PC-3 (cell line): ENCODE measurements at places on chromosomes 1 and 21. TPM values are rescaled to one million over a fixed set of nuclear protein-coding genes. Genes with fewer than 3 reads are reported as not detected.

GRCh38 chr1:239511875-239512274, 125.5 kb downstream of the CHRM3 start:
- no peaks in the 10 kb centered on the region for H3K27me3 ChIP-seq
- H3K36me3 ChIP-seq: no peaks in the 10 kb centered on the region
- no peak overlapping the region for H3K4me3 ChIP-seq
- no peak for DNase-seq
- no peaks in the 10 kb centered on the region for H3K4me1 ChIP-seq

DNA sequence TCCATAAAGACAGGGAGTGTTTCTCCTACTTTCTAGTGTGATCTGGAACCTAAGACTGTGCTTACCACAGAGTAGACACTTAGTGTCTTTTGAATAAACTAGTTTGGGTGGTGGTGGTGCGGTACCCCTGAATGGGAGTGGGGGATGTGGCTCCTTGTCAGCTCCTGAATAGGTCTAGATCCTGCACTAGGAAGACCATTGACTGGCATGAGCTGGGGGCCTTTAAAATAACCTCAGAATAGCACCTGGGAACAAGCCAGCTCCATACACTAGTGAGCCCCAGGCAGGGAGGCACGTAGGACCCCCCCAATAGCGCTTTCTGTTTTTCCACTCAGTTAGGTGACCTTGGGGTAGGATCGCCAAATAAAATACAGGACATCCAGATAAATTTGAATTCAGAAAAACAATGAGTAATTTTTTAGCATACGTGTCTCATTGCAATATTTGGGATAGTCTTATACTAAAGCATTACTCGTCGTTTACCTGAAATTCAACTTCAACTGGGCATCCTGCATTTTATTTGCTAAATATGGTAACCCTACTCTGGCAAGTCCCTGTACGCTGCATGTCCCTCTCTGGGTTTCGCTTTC, 45.6 kb downstream of the AZIN2 start:
- H3K27ac ChIP-seq: peak overlapping the region; percentile 50
- H3K4me3 ChIP-seq: peak overlapping the region; percentile 83
- no peak for DNase-seq
- peaks cover 9% of the 10 kb centered on the region for H3K4me1 ChIP-seq

RNU11 gene
- total RNA-seq: not detected in 2 replicates

DNA sequence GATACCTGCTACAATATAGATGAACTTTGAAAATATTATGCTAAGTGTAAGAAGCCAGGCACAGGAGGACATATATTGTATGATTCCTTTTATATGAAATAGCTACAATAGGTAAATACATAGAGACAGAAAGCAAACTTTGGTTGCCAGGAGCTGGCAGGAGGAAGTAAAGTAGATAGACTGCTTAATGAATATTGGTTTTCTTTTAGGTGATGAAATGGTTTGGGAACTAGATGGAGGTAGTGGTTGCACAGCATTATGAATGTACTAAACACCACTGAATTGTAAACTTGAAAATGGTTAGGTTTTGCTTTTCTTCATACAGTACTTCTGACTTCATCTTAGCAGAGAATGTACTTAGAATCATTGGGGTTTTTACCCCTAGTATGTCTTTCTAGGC, 21.5 kb downstream of the ABCB10 start:
- no peaks in the 10 kb centered on the region for H3K27me3 ChIP-seq
- H3K4me1 ChIP-seq: no peaks in the 10 kb centered on the region
- H3K36me3 ChIP-seq: peaks cover 51% of the 10 kb centered on the region; the same call in 1 of the 2 replicates
- H3K27ac ChIP-seq: no peak overlapping the region
- H3K4me3 ChIP-seq: no peak overlapping the region

DNA sequence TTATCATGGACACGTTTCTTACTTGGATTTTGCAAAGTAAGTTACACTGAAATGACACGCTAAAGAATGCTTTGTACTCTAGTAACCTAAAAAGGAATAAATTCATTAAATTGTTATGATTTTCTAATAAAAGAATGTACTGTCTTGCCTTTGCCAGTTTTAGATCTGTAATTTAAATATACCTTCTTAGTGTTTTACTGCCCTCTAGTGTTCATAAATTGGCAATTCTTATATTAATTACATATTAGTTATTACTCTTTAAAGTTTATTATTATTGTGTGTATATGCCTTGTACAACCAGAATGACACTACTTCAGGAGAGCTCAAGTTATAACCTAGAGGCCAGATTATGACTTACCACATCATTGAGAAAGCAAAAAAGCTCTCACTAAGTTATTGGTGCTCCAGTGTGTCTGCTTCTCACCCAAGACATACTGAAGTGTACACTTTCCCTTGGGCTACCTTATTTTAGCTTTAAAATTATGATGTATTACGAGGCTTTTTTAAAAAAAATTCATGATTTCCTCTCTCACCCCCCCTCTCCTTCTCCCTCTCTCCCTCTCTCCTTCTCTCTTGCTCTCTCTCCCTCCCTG, 169.9 kb downstream of the HS2ST1 start:
- no peak overlapping the region for H3K4me3 ChIP-seq
- H3K27ac ChIP-seq: no peak overlapping the region
- peaks cover 7% of the 10 kb centered on the region for H3K4me1 ChIP-seq
- H3K27me3 ChIP-seq: no peaks in the 10 kb centered on the region

GRCh38 chr1:223140611-223141405, 2.2 kb downstream of the TLR5 start:
- no peaks in the 10 kb centered on the region for H3K36me3 ChIP-seq
- DNase-seq: peak; percentile 48
- H3K4me1 ChIP-seq: peaks cover 15% of the 10 kb centered on the region
